ENCODE measurements at places on chromosomes 1 and 21.
A peak's percentile ranks its signal among the peaks of the same experiment; 100 is the strongest.

DNA sequence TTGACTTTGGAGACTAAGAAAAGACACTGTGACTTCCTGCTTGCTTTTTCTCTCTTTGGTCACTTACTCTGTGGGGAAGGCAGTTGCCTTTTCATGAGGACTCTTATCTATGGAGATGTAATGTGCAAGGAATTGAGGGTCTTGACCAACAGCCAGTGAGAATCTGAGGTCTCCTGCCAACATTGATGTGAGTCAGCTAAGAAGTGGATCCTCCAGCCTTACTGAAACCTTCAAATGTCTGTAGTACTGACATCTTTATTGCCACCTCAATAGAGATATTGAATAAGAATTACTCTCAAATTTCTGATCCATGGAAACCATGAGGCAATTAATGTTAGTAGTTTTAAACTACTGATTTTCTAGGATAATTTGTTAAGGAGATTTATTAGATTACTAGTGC, 598.4 kb downstream of the ADGRL2 start:
- no peak for DNase-seq

GRCh38 chr1:182249201-182249676, 142.4 kb downstream of the GLUL start:
- DNase-seq = peak; percentile 84

DNA sequence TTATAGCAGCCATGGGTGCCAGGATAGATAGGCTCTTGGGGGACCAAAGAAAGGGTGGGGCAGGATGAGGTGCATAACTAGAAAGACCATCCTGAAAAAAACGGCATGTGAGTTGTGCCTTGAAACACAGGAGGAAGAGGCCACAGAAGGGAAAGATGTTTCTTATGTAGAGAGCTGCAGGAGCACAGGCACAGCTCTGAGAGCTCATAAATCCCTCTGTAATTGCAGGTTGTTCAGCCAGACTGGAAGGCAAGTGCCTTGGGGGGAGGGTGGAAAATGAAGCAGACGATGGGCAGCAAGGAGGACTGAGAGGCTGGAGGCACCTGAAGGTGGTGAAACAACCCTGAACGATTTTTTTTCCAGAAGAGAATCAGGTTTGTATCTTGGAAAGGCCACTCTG, 170.7 kb downstream of the NR5A2 start:
- DNase-seq = peak; percentile 89

- DNase-seq = peak; percentile 62
Observed at GRCh38 chr1:203281033-203281432, 24.3 kb upstream of the BTG2 start.

All from islet precursor cell (in vitro differentiated cells).